Stomach (tissue), 19 donors: ENCODE measurements at places on chromosomes 4 and X. TPM values are rescaled to one million over a fixed set of nuclear protein-coding genes. Genes with fewer than 3 reads are reported as not detected.

GRCh38 chrX:152901816-152902501 is 4.1 kb downstream of the ZNF185 start:
- H3K27me3 ChIP-seq, result peaks cover 19% of the 10 kb centered on the region
- H3K27ac ChIP-seq, result no peak overlapping the region
- H3K4me1 ChIP-seq, result no peaks in the 10 kb centered on the region

- no peaks in the 10 kb centered on the region for H3K27me3 ChIP-seq
- no peaks in the 10 kb centered on the region for H3K4me1 ChIP-seq
- H3K4me3 ChIP-seq, result no peak overlapping the region
- no peak overlapping the region for H3K27ac ChIP-seq
These were observed 105.4 kb upstream of the TBC1D9 start for GRCh38 chr4:140861359-140862176.

DNA sequence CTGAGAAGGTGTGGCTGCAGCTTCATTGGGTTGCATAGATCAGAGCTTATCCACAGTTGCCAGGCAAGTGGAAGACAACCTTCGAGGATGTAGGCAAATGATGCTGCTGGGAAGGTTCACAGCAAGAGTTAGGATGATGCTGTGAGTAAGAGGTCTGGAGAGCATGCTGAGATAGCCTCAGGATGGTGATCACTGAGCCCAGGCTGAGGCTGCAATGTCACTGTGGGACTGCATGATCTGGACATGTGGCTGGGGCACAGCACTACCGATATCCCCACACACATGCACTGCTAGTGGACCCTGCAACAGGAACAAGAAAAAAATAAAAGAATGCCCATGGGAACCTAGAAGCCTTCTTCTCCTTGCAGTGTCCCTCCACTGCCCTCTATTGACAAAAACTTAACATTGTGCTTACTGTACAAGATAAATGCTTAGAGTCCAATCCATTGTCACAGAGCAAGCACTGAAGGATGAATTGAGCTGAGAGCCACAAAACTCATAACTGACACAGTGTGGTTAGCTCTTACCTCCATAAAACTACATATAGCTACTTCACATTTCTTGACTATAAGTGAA is 105.6 kb downstream of the CNKSR2 start:
- H3K4me3 ChIP-seq, result no peak overlapping the region
- peaks cover 4% of the 10 kb centered on the region for H3K27me3 ChIP-seq
- no peaks in the 10 kb centered on the region for H3K36me3 ChIP-seq
- no peak overlapping the region for H3K27ac ChIP-seq
- no peak for DNase-seq

- H3K27me3 ChIP-seq, result no peaks in the 10 kb centered on the region
- H3K4me3 ChIP-seq, result no peak overlapping the region
- no peaks in the 10 kb centered on the region for H3K36me3 ChIP-seq
- no peak overlapping the region for H3K27ac ChIP-seq
- no peak for DNase-seq
These were observed 6.6 kb upstream of the GUF1 start for GRCh38 chr4:44671636-44672035.

- no peak overlapping the region for H3K27ac ChIP-seq
- no peaks in the 10 kb centered on the region for H3K27me3 ChIP-seq
- no peaks in the 10 kb centered on the region for H3K4me1 ChIP-seq
- no peak overlapping the region for H3K4me3 ChIP-seq
These were observed 24.2 kb upstream of the CAMK2D start for GRCh38 chr4:113785781-113786180.

DNA sequence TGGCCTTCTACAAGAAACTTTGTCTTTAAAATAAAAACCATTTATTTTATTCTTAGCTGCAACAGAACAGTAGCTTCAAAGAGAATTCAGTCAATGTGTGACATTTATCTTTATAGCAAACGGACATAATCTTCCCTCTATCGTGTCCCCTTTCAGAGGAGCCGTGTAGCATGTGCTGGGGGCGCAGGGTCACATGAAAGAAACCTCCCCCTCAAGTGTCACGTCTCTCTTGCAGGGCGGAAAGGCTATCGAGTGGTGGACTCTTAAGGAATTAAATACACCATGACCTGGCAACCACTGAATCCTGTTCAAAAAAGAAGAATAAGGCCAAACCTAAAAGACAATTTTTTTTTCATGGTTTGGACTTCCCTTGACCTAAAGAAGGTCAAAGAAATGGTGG is 40.2 kb downstream of the ZNF827 start:
- H3K27ac ChIP-seq, result no peak overlapping the region
- no peak for DNase-seq
- H3K4me1 ChIP-seq, result no peaks in the 10 kb centered on the region
- H3K4me3 ChIP-seq, result no peak overlapping the region
- H3K27me3 ChIP-seq, result no peaks in the 10 kb centered on the region
- H3K36me3 ChIP-seq, result no peaks in the 10 kb centered on the region

DNA sequence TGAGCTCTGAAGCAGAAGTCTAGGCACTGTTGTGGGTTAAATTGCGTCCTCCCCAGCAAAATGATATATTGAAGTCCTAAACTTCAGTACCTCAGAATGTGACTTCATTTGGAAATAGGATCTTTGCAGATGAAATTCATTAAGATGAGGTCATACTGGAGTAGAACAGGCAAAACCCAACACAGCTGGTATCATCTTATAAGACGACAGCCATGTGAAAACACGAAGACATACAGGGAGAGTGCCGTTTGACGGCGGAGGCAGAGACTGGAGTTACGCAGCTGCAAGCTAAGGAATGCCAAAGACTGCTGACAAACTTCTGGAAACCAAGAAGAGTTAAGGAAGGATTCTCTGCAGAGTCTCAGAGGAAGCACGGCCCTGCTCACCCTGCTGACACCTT is 241.5 kb downstream of the MAML3 start:
- no peaks in the 10 kb centered on the region for H3K36me3 ChIP-seq
- no peak overlapping the region for H3K4me3 ChIP-seq
- no peak overlapping the region for H3K27ac ChIP-seq
- peaks cover 68% of the 10 kb centered on the region for H3K4me1 ChIP-seq
- H3K27me3 ChIP-seq, result no peaks in the 10 kb centered on the region
- no peak for DNase-seq

DNA sequence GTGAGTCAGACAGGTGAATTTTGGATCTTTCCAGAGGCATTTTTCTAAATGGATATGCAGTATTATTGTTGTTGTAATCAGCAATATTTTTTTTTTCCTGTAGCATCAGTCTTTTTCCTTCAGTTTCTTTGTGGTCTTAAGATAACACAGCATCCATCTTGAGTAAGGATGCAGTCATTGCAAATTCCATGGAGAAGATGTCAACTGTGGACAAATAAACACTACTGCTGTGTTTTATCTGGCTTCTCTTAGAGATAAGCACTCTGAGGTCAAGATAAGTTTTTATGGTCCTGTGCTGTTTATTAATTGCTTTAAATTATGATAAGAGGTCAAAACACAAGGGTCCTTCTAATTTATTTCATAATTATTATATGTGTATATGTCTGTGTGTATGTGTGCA is 1255.7 kb downstream of the ADGRL3 start:
- H3K27me3 ChIP-seq, result no peaks in the 10 kb centered on the region
- no peak overlapping the region for H3K27ac ChIP-seq
- no peaks in the 10 kb centered on the region for H3K4me1 ChIP-seq
- no peak overlapping the region for H3K4me3 ChIP-seq

GRCh38 chrX:142616636-142617035 is 409.1 kb upstream of the SPANXN4 start:
- no peak overlapping the region for H3K4me3 ChIP-seq
- H3K36me3 ChIP-seq, result no peaks in the 10 kb centered on the region
- no peaks in the 10 kb centered on the region for H3K4me1 ChIP-seq
- no peak for DNase-seq

- peak overlapping the region; percentile 56 for H3K27ac ChIP-seq
- peaks cover 14% of the 10 kb centered on the region for H3K4me1 ChIP-seq
- no peak for DNase-seq
- no peaks in the 10 kb centered on the region for H3K27me3 ChIP-seq
- H3K36me3 ChIP-seq, result no peaks in the 10 kb centered on the region
These were observed 631.6 kb downstream of the SPRY1 start for GRCh38 chr4:124028182-124028581.

- no peak for DNase-seq
- peak overlapping the region; percentile 88 for H3K4me3 ChIP-seq
- peaks cover 41% of the 10 kb centered on the region for H3K4me1 ChIP-seq
- no peaks in the 10 kb centered on the region for H3K36me3 ChIP-seq
- no peaks in the 10 kb centered on the region for H3K27me3 ChIP-seq
- H3K27ac ChIP-seq, result peak overlapping the region; percentile 99
These were observed 811 bp downstream of the TMEM187 start for GRCh38 chrX:153973127-153974002.

DNA sequence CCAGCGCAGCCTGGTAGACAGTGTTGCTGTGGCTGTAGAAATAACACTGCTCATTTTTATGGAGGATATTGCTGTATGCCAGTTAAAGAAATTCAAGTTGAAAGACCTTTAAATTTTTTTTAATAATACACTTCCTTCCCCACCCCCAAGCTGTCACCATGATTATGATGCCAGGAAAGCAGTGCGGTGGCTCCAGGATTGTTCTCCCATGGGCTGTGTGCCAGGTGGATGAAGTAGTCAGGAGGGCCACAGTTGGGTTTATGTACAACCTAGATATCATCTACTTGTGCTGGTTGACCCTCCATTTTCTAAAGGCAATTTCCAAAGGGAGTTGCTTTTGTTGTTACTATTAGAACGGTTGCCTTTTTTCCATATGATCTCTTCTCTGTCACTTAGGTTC is 136.6 kb downstream of the AFF1 start:
- no peaks in the 10 kb centered on the region for H3K36me3 ChIP-seq
- DNase-seq, result no peak
- H3K4me1 ChIP-seq, result peaks cover 68% of the 10 kb centered on the region
- H3K27ac ChIP-seq, result no peak overlapping the region
- H3K27me3 ChIP-seq, result no peaks in the 10 kb centered on the region
- H3K4me3 ChIP-seq, result no peak overlapping the region

- H3K4me1 ChIP-seq, result no peaks in the 10 kb centered on the region
- H3K36me3 ChIP-seq, result no peaks in the 10 kb centered on the region
- H3K27me3 ChIP-seq, result no peaks in the 10 kb centered on the region
- no peak overlapping the region for H3K27ac ChIP-seq
- DNase-seq, result no peak
These were observed 45.9 kb upstream of the GPRIN3 start for GRCh38 chr4:89353514-89353913.

- no peaks in the 10 kb centered on the region for H3K36me3 ChIP-seq
- H3K27me3 ChIP-seq, result no peaks in the 10 kb centered on the region
- no peak overlapping the region for H3K27ac ChIP-seq
- DNase-seq, result no peak
- H3K4me1 ChIP-seq, result peaks cover 13% of the 10 kb centered on the region
These were observed 5.1 kb upstream of the MTHFD2L start for GRCh38 chr4:74152836-74153235.

- H3K36me3 ChIP-seq, result no peaks in the 10 kb centered on the region
- H3K4me1 ChIP-seq, result no peaks in the 10 kb centered on the region
- DNase-seq, result no peak
- no peaks in the 10 kb centered on the region for H3K27me3 ChIP-seq
- no peak overlapping the region for H3K4me3 ChIP-seq
These were observed 205.3 kb downstream of the SLC39A8 start for GRCh38 chr4:102139932-102140331.

DNA sequence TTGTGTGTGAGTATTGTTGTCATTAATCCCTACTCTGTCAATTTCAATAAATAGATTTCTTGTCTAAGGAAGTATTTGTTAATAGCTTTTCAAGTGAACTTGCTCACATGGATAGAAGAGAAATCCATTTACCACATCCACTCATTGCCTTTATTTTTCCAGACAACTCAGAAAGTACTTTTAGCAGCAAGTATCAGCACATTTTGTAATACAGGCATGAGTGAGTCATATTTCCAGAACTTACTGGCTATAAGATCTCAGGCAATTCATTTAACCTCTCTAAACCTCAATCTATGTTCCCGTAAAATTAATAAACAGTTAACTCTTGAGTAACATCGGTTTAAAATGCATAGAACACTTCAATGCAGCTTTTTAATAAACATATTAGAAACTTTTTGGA is 317.9 kb upstream of the PCDH7 start:
- no peaks in the 10 kb centered on the region for H3K27me3 ChIP-seq
- H3K36me3 ChIP-seq, result no peaks in the 10 kb centered on the region
- no peak for DNase-seq
- no peak overlapping the region for H3K4me3 ChIP-seq
- no peaks in the 10 kb centered on the region for H3K4me1 ChIP-seq

DNA sequence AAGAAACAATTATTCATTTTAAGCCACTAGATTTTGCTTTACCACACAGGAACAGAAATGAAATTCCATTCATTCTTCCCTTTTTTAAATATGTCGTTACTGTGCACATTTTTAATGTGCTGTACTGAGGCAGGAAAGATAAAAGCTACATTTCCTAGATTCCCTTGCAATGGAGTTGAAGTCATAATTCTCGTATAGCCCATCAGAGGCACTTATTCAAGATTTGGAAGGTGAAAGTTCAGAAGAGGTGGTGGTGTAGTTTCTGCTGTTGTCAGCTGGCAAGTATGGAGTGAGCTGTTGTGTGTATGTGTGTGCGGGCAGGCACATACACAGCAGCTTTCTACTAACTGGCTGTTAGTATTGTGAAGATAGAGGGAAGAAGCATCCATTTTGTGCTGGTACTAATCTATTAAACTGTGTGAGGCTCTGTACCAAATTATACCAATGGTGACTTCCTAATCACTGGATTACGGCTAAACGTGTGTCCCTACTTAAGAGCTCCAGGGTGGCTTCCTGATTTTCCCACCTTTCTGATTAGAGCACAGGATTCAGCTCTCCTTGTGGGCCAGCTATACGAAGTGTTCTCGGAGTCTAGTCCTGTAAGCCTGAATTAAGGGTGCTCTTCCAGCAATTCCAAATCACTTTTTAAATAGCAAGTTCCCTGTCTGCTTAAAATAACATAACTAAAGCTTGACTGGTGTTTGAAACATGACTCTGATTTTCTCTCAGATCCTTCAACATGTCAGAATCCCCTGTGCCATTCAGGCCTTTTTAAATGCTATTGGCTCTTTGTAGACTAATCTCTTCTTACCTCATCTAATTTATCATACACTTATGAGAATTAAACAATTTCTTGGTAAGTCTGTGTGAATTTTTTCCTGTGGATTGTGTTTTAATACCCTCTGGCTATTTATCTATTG is 43.8 kb downstream of the PDS5A start:
- H3K27ac ChIP-seq, result no peak overlapping the region
- H3K27me3 ChIP-seq, result no peaks in the 10 kb centered on the region
- H3K36me3 ChIP-seq, result peaks cover 7% of the 10 kb centered on the region

GRCh38 chrX:153642655-153643430 is 4.2 kb upstream of the DUSP9 start:
- H3K4me1 ChIP-seq, result peaks cover 38% of the 10 kb centered on the region
- H3K36me3 ChIP-seq, result no peaks in the 10 kb centered on the region
- no peak overlapping the region for H3K27ac ChIP-seq

GRCh38 chr4:48187813-48188212 is 53.8 kb upstream of the TXK start:
- no peak overlapping the region for H3K4me3 ChIP-seq
- no peaks in the 10 kb centered on the region for H3K4me1 ChIP-seq
- no peak overlapping the region for H3K27ac ChIP-seq
- H3K27me3 ChIP-seq, result no peaks in the 10 kb centered on the region
- H3K36me3 ChIP-seq, result no peaks in the 10 kb centered on the region

Gene CYSLTR1
- 2.7 TPM for polyA plus RNA-seq

Gene ARHGAP10
- 18.1 TPM for polyA plus RNA-seq

Gene MND1
- polyA plus RNA-seq, result 5.9 TPM

Gene BTC
- polyA plus RNA-seq, result 1.2 TPM

Gene IL1RAPL1
- polyA plus RNA-seq, result not detected

Gene CPLX1
- 1.9 TPM for polyA plus RNA-seq

Gene FHL1
- 147 TPM for polyA plus RNA-seq

Gene MID2
- 4.4 TPM for polyA plus RNA-seq

Gene ASB12
- not detected for polyA plus RNA-seq

Gene NAP1L2
- polyA plus RNA-seq, result 1.3 TPM
